ENCODE measurements at places on chromosomes 7 and 10.

GRCh38 chr10:4351723-4352413 lies 474.1 kb upstream of the AKR1E2 start:
- DNase-seq: no peak

- DNase-seq: no peak
Observed at GRCh38 chr10:129046962-129047361, 420.1 kb upstream of the MGMT start.

DNA sequence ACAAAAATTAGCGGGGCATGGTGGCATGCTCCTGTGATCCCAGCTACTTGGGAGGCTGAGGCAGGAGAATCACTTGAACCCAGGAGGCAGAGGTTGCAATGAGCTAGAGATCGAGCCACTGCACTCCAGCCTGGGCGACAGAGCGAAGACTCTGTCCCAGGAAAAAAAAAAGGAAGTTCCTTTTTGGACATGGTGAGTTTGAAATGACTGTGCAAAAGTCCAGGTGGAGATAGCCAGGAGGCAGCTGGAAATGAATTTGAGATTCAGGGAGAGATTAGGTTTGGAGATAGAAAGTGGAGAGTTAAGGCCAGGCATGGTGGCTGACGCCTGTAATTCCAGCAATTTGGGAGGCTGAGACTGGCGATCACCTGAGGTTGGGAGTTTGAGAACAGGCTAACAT lies 139.1 kb downstream of the MARCHF5 start:
- DNase-seq: no peak

DNA sequence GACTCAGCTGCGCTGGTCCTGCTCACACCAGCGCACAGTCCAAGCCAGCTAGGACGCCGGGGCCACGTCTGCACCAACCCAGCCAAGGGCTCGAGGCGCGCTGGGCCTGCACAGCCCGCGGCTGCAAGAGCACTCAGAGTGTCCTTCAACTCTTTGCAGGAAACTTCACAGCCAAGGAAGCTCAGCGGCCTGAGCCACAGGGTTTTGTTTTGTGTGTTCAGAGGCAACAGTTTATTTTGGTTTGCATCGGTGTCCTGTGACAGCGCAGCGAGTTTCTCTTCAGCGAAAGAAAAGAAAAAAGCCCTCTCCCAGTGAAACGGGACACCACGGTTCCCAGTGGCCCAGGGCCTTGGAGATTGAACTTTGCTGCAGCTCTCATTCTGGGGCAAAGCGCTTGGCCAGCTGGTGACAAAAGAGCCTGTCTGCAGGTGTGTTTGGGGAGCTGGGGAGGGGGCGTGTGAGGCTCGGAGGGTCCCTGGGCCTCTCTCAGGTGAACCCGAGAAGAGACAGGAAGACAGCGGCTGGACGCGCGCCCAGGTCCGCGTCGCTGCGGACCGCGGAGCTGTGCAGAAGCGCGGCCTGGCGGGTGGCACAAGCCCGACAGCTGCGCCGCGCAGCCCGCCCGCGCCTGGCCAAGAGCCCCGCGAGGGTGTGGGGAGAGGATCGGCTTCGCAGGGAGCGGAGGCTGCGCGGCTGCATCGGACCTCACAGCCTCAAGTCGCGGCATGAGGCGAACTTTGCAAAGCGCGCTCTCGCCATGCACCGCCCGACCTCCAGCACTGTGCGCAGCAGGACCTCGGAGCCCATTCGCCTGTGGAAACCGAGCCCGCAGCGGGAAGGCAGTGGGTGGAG lies 922 bp downstream of the CXCL12 start:
- no peak for DNase-seq

- DNase-seq: no peak
Observed at GRCh38 chr10:51121861-51122260, 47.6 kb downstream of the PRKG1 start.

DNA sequence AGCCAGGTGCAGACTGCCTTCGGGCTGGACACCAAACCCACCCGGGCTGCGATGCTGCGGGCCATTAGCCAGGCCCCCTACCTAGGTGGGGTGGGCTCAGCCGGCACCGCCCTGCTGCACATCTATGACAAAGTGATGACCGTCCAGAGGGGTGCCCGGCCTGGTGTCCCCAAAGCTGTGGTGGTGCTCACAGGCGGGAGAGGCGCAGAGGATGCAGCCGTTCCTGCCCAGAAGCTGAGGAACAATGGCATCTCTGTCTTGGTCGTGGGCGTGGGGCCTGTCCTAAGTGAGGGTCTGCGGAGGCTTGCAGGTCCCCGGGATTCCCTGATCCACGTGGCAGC lies 50.0 kb downstream of the VWA2 start:
- DNase-seq: no peak

- DNase-seq: no peak
Observed at GRCh38 chr10:130169136-130169859, 33.1 kb downstream of the GLRX3 start.

DNA sequence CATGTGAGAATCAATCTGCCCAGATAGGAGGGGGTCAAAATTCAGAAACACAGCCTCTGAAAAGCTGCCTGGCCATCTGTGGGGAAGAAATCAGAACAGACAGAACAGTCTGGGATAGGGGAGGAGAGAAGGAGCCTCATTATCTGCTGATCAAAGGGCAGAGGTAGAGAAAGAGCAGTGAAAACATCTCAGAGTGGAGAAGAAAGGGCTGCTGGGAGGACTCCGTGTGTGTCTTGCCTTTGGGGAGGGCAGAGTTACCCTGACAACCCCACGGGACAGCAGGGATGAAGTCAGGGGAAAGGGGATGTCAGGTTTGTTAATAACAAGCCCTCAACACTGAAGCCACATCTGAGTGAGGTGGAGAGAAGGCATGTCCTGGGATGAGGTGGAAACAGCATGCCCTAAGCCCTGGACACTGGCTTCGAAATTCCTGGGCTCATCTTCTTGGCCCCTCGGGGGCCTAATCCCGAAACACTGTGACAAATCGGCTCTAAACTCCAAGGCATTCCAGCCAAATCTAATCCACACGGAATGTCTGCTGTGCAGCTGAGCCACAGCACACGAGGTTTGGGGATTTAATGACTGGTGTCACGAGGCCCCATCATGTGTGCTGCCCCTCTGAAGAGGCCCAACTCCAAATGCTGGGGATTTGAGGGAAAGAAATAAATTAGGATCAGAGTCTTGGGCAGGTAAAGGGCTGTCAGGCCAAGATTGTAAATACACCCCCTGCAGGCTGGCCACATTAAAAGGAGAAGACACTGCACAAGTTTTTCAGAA lies 82.8 kb upstream of the FGFR2 start:
- DNase-seq: no peak

GRCh38 chr7:28036696-28037095 lies 143.9 kb downstream of the JAZF1 start:
- DNase-seq: no peak

Data from NCI-H774 (cell line).